ENCODE measurements at places on chromosomes 1 and 21.

GRCh38 chr1:234553240-234554188, 56.5 kb downstream of the IRF2BP2 start:
- DNase-seq: peak; percentile 84

- no peak for DNase-seq
Observed at GRCh38 chr21:34276711-34277425, 86.9 kb upstream of the KCNE2 start.

DNA sequence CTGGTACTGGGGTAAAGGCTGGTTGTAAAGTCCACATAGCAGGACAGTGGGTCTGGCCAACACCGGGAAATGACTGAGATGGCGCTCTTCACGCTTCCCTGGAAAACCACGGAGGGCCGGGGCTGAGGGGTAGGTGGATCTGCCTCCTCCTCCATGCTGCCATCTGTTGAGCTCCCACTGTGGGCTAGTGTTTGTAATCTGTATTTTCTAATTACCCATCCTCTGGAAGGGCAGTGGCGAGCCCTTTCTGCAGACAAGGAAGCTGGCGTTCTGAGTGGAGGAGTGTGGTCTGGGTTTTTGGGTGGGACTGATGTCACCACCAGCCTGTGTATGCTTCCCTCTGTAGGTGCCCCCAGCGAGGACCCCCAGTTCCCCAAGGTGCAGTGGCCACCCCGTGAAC, 34.1 kb upstream of the LHX4 start:
- DNase-seq: no peak

DNA sequence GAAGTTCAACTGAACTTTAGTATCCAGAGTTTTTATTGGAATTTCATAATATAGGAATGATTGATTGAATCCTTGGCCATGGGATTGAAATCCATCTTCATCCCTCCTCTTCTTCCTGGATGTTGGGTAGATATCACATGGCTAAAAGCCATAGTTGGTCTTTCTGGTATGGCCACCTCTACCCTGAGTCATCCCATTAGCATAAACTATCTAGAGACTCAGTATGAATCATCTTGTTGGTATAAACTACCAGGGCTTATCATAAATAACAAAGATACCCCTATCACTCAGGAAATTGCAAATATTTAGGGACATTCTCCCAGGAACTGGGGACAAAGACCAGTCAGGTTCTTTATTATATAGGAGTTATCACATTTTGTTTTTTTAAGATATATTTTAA, 21.2 kb upstream of the ZP4 start:
- no peak for DNase-seq

DNA sequence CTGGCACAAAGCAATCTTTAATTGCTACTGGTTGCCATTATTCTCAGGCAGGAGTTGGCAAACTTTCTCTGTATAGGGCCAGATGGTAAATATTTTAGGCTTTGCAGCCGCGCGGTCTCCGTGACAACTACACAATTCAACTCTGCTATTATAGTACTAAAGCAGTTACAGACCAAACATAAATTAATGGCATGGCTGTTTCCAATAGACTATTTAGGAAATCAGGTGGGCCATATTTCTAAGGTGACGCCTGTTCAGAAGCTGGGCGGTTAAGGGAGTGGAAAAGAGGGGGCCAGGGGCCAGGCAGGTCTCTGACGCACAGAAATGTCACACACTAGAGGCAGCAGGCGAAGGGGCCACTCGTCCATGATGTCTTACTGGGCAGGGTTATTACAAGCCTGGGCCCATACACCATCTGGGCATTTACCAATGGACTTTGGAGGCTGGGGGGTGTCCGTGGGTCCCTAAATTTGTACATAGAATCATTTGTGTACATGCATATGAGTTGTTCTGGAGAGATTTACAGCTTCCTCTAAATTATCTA, 80.1 kb downstream of the STUM start:
- no peak for DNase-seq

- no peak for DNase-seq
Observed at GRCh38 chr1:30462826-30463425, 260.5 kb downstream of the MATN1 start.

- DNase-seq: no peak
Observed at GRCh38 chr1:110425612-110426152, 18.2 kb upstream of the LAMTOR5 start.

GRCh38 chr1:87673748-87674147, 345.1 kb downstream of the LMO4 start:
- no peak for DNase-seq

DNA sequence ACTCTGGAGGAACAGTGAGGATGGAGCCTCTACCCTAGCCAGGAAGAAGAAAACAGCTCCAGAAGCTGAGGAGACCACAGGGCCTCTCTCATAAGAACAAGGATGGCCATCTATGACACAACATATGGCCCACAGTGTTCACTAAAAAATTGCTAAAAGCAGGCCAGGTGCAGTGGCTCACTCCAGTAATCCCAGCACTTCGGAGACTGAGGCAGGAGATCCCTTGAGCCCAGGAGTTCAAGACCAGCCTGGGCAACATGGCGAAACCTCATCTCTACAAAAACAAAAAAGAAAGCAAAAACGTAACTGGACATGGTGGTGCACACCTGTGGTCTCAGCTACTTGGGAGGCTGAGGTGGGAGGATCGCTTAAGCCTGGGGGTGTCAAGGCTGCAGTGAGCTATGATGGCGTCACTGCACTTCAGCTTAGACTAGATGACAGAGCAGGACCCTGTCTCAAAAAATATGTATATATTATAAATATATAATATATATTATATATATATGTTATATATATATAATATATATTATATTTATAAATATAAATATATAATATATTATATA, 103.1 kb downstream of the TOMM20 start:
- no peak for DNase-seq

DNA sequence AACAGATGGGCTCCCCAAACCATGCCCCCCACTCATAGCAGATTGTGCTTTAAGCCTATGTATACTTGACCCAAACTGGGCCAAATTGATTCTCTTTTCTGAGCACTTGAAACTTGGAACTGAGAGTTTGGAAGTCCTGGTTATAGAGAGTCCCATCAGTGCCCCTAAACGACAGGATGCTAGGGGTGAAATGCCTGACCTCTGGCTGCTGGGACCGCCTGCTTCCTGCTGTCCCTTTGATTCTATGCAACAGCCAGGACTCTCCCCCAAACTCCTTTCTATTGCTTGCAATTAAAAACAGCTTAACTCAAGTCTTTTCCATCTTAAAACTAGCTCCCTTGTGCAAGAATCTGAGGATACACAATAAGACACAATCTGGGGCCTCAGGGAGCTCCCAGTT, 4.7 kb downstream of the C1orf210 start:
- no peak for DNase-seq

DNA sequence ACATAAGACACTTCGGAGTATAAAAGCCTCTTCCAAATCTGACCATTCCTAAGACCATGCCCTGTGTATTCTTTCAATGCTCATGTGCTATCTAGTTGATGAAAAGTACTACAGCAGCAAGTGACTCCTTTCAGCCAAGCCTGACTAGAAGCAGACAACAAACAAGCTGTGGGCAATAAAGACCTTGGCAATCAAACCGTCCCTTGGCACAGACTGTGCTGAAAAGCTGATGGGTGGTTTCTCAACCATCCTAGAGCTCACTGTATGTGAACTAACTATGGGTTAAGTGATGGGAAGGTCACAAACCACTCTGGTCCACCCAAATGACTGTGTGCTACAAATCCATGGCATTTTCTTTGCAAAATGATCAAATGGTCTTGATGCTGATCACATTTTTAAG, 94.0 kb downstream of the KIAA0319L start:
- DNase-seq: no peak

GRCh38 chr1:8340448-8340847, 22.5 kb downstream of the SLC45A1 start:
- DNase-seq: no peak

GRCh38 chr21:22115746-22116145, 1117.5 kb downstream of the NCAM2 start:
- no peak for DNase-seq

GRCh38 chr1:156420205-156421061, 51.4 kb downstream of the RHBG start:
- DNase-seq: no peak

- no peak for DNase-seq
Observed at GRCh38 chr1:62840555-62840954, 56.6 kb downstream of the ATG4C start.

- no peak for DNase-seq
Observed at GRCh38 chr1:222299524-222299923, 248.4 kb downstream of the HHIPL2 start.

GRCh38 chr1:206102292-206102936, 14.8 kb downstream of the AVPR1B start:
- DNase-seq: no peak

- no peak for DNase-seq
Observed at GRCh38 chr1:179823693-179824092, 53.9 kb downstream of the TOR1AIP2 start.

GRCh38 chr21:43953021-43953420, 59.1 kb upstream of the TRAPPC10 start:
- no peak for DNase-seq

DNA sequence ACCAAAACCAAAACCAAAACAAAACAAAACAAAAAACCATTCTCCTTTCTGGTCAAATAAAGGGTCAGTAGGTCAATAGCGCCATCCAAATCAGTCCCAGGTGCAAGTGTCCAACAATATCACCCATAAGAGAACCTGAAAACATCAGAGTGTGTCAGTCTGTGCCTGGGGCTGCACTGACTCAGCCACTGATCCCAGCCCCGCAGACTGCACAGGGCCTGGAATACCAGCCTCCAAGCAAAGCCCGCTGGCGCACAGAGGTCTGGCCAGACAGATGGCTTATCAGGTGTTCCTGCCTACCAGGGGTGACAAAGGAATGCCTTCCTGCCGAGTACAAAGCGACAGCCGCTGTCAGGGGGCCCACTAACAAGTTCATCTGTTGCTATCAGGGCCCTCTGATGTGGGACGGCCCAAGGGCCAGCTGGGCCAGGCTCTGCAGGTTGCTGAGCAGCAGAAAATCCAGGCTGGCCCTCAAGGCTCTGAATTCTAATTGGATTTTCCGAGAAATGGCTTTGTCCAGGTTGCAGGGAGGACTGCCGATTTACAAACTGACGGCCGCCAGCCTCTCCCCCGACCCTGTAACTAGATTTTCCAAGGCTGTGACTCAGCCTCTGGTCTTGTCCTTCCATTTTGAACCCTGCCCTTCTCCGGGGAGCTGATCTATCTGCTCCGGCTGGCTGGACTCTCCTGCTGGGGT, 13.7 kb upstream of the TMEM51 start:
- DNase-seq: no peak

GRCh38 chr1:235417086-235417697, 50.0 kb downstream of the TBCE start:
- DNase-seq: peak; percentile 62

DNA sequence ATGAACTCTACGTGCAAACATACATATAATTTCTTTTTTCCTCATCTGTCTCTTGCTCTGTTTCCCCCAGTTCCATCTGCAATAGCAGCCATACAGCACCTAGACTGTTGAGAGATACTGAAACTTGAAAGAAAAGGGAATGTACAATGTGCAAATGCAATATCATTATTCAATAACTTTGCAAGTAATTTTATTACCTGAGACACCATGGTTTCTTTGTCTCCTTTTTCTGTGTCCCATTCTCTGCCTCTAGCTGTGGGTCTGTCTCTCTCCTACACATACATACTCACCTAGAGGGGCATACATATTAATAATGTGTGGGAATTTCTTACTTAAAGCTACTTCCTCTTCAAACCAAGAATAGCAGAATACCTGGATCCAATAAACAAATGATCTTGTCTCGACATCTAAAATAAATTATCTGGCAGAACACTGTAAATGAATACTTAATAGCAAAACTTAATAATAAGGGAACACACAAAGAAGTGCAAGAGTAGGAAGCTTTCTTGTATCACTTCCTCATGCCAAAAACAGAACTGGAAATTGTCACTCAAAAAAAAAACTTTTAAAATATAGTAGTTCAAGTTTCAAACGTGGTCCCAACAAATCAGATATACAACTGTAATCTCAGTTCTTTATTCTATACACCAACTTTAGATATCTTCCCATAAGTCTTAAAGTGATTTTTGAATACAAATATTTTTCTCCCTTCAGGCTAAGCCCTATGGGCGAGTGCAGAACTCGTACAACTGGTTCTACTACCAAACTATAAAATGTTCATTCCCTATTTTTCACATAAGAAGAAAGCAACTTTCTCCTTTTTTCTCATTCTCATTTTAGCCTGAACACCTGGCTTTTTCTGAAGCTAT, 194.6 kb downstream of the NRIP1 start:
- no peak for DNase-seq

GRCh38 chr1:80218112-80218511, 1211.6 kb upstream of the ADGRL4 start:
- DNase-seq: no peak

- DNase-seq: no peak
Observed at GRCh38 chr1:92778376-92778775, 6.5 kb downstream of the EVI5 start.

- no peak for DNase-seq
Observed at GRCh38 chr1:17280436-17280835, 27.6 kb upstream of the PADI4 start.

DNA sequence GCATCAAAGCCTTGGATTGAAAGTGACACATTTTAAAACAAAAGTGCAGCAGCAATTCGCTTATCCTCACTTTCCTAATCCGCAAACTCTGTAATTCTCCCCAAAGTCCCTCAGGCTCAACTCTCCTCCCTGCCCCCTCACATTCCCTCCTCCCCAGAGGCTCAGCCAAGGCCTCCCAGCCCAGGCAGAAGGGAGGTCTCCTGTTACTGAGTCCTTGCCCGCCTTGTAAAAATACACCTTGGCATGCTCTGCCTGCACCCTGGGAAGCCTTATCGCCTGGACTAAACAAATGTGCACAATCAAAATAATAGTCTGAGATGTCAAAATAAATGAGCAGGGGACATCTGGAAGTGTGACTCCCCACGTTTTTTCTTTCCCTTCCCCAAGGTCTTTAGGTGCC, 109.7 kb downstream of the PLXNA2 start:
- DNase-seq: no peak

DNA sequence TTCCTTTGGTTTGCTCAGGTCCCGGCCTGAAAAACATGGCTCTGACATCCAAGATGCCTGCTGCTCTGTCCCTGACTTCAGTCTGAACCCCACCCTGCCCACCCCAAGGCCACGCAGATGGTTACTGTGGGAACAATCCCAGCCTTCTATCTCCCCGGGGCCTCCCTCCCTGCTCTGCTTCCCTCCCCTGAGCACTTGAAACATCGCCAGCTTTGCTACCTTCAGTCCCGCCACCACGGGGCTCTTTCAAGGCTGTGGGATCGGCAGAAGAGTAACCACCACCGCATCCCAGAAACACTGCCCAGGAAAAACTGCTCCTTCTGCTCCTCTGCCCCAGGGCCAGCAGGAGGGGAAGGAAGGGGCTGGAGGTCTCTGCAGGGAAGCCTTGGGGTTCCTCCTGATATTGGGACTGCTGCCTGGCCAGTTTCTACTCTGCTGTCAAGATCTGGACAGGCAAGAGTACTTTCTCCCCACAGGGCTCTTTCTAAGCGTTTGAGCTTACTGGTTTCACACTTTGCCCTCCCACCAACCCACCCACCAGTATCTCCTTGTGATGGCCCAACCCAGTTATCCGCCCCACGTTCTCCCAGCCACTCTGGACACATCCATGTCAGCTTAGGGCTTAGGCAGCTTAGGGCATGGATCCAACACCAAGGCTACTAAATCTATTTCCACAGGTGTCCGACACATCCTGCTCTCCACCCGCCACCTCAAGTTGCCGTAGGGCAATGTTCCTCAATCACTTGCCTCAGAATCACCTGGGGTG, 8.4 kb downstream of the ETNK2 start:
- DNase-seq: no peak

- no peak for DNase-seq
Observed at GRCh38 chr1:67175530-67176087, 9.4 kb downstream of the IL23R start.
